ENCODE measurements at places on chromosomes 3 and 15. TPM values are rescaled to one million over a fixed set of nuclear protein-coding genes. Genes with fewer than 3 reads are reported as not detected.

The ISL2 gene
- 0.14 TPM for total RNA-seq

The CCDC54 gene
- total RNA-seq = not detected

The CCRL2 gene
- total RNA-seq = not detected

The FES gene
- total RNA-seq = 0.34 TPM

The CCNL1 gene
- total RNA-seq = 113 TPM

The CLDN1 gene
- 299 TPM for total RNA-seq

The GPR149 gene
- total RNA-seq = not detected

The GABRR3 gene
- not detected for total RNA-seq

The KLF13 gene
- 84.2 TPM for total RNA-seq

The GPR27 gene
- 1.6 TPM for total RNA-seq

The RPL29 gene
- 989 TPM for total RNA-seq

The UBAP1L gene
- total RNA-seq = 0.34 TPM

The ST8SIA2 gene
- not detected for total RNA-seq

Measured in nasal cavity respiratory epithelium epithelial cell of viscerocranial mucosa (primary cell).